ENCODE measurements at places on chromosomes 5 and 9.

- no peaks in the 10 kb centered on the region for H3K27me3 ChIP-seq
- H3K4me1 ChIP-seq = peaks cover 7% of the 10 kb centered on the region
- H3K36me3 ChIP-seq = no peaks in the 10 kb centered on the region
- H3K4me3 ChIP-seq = no peak overlapping the region
- H3K27ac ChIP-seq = no peak overlapping the region
Observed at GRCh38 chr9:7240569-7241311, 483.0 kb downstream of the KDM4C start.

- no peak overlapping the region for H3K27ac ChIP-seq
- no peak for DNase-seq
- H3K27me3 ChIP-seq = no peaks in the 10 kb centered on the region
- H3K36me3 ChIP-seq = no peaks in the 10 kb centered on the region
Observed at GRCh38 chr5:67921004-67921601, 294.5 kb upstream of the PIK3R1 start.

DNA sequence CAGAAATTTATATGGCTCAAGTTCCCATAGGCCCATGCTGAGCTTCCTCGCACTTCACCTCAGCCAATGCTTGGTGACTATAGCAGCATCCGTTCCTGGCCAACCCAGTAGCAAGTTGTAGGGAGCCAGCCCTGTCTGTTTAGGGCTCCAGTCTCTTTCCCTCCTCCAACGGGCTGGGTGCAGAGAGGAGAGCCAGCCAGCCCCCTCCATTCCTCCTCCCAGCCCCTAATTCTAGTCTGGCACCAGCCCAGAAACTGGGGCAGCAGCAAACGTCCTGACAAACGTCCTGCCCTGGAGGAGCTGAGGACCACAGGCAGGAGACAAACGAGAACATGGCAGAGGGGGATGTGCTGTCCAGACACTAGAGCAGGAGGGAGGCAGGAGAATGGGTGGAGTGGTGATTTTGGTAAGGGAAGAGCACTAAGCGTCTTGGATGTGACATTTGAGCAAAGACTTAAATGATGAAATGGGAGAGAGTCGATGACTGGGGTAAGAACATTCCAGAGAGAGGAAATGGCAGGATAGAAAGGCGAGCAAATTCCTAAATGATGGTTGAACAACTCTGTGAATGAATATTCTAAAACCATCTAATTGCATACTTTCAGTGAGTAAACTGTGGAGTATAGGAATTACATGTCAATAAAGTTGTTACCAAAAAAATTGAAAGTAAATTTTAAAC, 222.5 kb upstream of the DAPK1 start:
- no peaks in the 10 kb centered on the region for H3K27me3 ChIP-seq
- no peaks in the 10 kb centered on the region for H3K36me3 ChIP-seq
- H3K4me1 ChIP-seq = no peaks in the 10 kb centered on the region
- H3K4me3 ChIP-seq = no peak overlapping the region
- no peak for DNase-seq

DNA sequence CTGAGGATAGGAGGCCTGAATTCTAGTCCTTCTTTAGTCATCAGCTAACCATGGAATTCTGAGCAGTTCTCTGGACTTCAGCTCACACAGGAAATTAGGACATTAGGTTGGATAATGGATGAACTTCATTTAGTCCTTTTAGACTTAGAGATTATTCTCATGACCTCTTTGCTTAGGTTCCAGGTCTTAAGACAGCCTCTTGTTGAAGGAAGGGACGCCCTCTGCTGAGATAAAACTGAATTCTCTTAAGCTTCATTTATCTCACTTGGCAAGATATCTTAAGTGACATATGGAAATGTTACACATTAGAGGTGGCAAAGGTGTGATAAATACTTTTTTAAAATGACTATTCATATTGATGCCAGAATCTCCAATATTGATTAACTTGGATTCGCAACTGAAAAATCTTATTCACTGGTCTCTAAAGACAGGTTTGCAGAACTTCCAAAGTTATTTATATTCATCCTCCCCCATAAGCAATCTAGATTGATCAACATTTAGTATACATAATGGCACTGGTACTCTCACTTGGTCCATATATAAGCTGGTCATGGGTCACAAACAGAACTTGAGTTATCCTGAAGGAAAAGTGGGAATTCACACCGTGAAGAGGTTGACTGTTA, 16.9 kb upstream of the ZNF366 start:
- no peaks in the 10 kb centered on the region for H3K27me3 ChIP-seq
- no peaks in the 10 kb centered on the region for H3K36me3 ChIP-seq
- no peaks in the 10 kb centered on the region for H3K4me1 ChIP-seq
- no peak overlapping the region for H3K4me3 ChIP-seq
- H3K27ac ChIP-seq = no peak overlapping the region

- H3K27ac ChIP-seq = no peak overlapping the region
- H3K27me3 ChIP-seq = no peaks in the 10 kb centered on the region
- no peak for DNase-seq
- H3K4me3 ChIP-seq = no peak overlapping the region
- no peaks in the 10 kb centered on the region for H3K4me1 ChIP-seq
Observed at GRCh38 chr9:2109069-2109650, 94.0 kb downstream of the SMARCA2 start.
